ENCODE measurements at places on chromosomes 4 and X.

DNA sequence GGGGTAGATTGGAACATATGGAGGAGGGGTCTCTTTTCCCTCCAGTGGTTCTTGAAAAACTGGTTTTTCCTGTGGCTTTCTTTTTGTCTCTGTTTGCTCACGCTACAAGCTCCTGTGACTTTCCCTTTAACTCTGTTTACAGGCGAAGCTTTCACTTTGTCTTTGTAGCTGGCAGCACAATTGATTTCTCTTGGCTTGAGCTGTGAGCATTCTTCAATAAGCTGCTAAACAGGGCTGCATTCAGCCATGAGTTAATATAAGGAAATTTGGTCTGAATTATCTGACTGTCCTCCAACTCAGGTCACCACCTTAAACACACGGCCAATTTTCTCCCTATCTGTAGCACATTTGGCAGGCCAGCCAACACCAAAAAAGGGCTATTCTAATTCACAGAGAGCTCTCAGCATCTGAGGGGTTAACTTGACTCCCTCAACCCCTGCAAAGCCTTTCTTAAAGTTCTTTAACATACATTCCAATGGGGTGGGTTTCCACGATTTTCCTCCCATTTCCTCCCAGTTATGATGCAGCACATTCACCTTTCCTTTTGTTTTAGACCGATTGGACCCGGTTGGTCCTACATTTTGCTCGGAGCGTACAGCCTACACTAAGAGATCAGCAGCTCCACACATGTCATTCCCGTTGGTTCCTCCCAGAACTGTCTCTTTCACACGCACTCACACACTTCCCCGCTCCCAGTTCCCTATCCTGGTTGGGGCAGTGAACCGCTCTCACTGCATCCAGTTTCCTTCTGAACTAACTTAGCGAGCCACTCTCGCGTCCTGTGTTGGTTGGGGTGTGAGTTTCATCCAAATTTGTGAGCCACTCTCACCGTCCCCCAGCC lies 45.4 kb downstream of the UGT2A3 start:
- DNase-seq, result no peak

DNA sequence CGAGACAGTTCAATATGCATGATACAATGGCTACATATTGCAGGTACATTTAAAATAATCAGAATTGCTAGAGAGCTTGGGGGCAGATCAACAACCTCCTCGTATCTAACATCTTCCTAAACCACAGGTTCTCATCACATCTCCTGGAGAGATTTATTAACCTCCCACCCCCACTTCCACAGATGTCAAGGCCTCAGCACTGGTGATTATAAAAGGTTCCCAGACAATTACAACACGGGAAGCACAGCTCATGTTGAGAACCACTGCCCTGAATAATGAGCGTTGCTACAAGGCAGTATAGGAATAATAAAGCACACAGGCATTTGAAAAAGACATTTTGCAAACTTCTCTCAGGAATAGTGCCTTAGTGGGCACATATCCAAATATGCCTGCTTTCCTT lies 42.8 kb downstream of the ELOVL6 start:
- DNase-seq, result no peak

DNA sequence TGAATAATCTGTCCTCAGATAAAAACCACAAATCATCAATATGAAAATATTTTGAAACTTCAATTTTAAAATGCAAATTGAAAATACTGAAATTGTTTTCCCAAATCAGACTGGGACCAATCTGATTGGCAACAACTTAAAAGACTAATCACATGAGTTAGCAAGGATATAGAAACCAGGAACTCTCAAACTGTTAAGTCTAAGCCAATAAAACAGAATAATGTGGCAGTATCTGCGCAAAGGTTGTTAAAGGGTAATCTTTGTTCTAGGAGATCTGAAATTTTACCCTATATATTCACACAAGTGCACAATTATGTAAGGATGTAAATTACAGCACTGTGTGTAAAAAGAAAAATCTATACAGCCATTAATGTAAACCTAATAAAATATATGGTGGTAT lies 29.7 kb downstream of the EIF4E start:
- DNase-seq, result no peak

DNA sequence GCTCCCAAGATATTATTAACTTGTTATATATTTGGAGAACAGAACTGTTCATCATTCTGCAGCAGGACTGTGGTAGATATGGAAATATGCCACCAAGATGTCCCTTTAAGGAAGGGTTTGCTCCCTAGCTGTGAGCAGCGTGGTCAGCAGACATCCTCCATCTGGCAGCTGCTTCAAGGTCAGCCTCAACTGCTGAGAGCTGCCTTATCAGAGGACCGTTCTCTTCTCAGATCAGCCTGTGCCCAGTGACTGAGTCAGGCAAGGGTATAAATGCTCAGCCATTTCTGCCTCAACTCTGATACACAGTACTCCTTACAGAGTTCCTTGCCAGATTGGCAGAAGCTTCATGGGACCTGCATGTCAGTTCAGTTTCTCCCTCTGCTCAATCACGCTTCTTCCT lies 63.4 kb upstream of the MAGEB2 start:
- no peak for DNase-seq

GRCh38 chrX:152020888-152021287 lies 46.4 kb upstream of the GABRE start:
- no peak for DNase-seq

DNA sequence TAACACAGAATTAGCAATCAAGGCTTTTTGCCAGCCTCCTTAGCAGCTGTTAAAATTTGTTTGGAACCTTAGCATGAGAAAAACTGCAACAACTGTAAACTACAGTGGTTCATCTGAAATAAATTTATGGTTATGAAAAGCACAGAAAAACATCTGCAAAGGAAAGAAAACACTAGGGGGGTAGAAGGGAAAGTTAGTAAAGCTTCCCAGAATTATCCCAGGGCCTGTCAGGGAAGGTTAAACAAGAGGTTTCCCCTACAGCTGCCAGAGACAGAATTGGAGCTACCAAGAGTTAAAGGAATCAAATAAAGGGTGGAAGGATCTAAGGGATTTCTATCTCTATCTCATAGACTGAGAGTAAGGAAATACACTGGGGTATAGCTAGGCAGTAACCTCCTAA lies 234.7 kb upstream of the DIAPH2 start:
- no peak for DNase-seq

GRCh38 chr4:116059361-116059760 lies 945.9 kb upstream of the NDST4 start:
- DNase-seq, result no peak

GRCh38 chrX:143002206-143002605 lies 23.5 kb upstream of the SPANXN4 start:
- DNase-seq, result no peak

DNA sequence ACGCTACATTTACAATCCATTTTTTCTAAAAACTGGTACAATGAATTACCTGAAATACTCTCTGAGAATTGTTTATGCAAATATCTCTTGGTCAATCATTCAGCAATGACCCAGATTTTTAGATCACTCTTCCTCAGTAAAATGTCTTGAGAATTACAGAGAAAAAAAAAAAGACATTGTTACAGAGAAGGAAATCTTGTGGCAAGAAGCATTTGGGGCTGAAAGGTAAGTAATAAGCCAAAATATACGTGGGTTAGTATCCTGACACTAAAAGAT lies 19.6 kb upstream of the TET2 start:
- no peak for DNase-seq

DNA sequence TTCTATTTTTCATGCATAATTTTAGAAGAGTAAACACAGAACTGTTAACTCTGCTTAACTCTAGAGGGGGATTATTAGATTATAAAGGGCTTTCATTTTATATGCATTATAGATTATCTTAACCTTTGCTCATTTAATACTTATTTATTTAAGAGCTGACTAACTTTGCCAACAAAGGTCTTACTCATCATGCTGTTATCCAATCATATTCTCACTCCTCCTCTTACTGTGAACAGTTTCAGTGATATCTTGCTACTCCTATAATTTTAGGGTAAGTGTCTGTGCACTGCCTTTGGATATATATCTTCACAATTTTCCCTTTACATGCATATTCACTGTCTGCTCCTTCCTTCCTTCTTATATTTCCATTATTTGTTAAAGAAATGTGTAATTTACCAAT lies 1814.9 kb downstream of the STIM2 start:
- DNase-seq, result no peak

DNA sequence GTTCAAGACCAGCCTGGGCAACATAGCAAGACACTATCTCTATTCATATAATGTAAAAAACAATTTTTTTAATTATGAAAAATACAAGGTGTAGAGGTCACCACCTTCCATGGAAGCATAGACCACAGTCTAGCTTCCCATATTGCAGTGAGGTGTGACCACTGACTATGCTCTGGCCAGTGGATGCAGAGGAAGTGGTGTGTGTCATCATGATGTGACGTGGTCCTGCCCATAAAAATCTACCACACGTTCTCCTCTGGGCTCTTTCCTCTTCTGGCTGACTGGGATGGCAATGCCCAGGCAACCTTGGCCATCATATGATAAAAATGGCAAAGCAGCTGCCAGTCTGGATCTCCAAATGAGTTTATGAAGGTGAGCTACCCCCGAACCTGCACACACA lies 65.7 kb downstream of the RBM47 start:
- no peak for DNase-seq

- DNase-seq, result no peak
These were observed 5.0 kb downstream of the HPSE start for GRCh38 chr4:83329521-83330110.

GRCh38 chr4:89257376-89257775 lies 50.2 kb downstream of the GPRIN3 start:
- DNase-seq, result no peak

- no peak for DNase-seq
These were observed 45.0 kb upstream of the ITM2A start for GRCh38 chrX:79412166-79412565.

- no peak for DNase-seq
These were observed 308.9 kb downstream of the GLUD2 start for GRCh38 chrX:121356139-121356849.

DNA sequence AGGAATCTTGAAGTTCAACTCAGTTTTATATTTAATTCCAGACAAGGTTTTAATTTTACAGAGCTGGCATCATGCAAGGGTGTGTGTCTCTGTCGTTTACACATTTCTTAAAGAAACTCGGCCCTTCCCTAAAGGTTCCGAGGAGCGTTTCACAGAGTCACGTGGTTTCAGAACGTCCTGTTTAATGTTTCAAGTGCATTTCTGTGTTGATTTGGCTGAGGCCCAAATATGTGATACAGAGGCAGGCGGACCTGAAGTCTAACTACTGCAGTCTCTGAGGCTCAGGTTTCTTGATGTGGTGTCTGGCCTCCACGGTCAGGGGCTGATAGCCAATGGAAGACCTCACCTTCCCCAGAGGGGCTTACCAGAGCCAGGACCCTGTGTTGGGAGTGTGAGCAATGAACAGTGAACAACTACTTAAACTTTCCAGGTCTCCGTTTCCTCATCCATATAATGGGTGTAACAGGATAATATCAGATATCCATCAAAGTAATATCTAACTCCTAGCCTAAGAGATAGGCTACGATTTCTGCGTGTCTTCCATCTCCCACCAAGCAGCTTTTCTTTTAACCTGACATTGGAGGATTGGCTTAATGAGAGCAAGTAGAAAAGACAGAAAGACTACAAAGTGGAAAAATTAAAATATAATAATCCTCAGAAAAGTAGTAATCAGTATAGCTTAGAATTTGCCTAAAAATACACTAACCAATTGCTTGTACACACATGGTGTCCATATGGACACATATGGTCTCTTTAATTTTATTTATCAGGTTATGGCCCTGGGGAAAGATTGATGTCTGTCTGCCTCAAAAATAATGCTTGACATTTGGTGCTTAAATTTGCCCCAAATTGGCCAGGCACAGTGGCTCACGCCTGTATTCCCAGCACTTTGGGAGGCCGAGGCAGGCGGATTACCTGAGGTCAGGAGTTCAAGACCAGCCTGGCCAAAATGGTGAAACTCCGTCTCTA lies 50.0 kb upstream of the TRIM2 start:
- DNase-seq, result no peak

- no peak for DNase-seq
These were observed 17.7 kb upstream of the MRFAP1 start for GRCh38 chr4:6622744-6623143.

DNA sequence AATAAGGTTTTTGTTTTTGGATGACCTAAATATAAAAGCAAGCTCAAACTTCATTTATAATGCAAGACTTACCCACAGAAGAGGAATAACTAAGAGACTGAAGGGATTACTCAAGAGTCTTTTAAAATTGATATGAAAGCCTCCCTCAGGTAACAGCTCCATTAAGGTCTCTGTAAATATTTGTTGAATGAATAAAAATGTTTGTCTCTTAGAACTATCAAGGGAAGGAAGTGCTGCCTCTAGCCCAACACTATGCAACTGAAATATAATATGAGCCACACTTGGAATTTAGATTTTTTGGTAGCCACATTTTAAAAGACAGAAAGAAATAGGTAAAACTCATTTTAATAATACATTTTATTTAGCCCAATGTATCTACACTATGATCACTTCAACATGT lies 127.8 kb downstream of the SH3RF1 start:
- no peak for DNase-seq

DNA sequence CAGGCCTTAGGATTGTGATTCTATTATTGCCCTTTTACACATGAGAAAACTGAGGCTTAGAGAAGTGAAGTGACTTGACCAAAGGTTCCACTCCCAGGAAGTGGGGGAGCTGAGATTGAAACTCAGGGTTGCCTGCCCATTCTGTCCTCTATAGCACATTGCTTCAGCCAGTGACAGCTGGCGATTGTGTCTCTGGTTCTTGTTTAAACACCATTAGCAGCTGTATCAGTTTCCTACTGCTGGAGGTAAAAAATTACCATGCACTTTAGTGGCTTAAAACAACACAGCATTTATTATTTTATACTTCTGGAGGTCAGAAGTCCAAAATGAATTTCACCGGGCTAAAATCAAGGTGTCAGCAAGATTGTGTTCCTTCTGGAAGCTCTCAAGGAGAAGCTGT lies 205.8 kb upstream of the MAMLD1 start:
- DNase-seq, result no peak

GRCh38 chr4:161097821-161098220 lies 1066.0 kb downstream of the FSTL5 start:
- DNase-seq, result no peak

- DNase-seq, result no peak
These were observed 7.4 kb upstream of the ADGRG2 start for GRCh38 chrX:19129694-19130093.

GRCh38 chr4:64969081-64969480 lies 559.8 kb upstream of the TECRL start:
- no peak for DNase-seq

DNA sequence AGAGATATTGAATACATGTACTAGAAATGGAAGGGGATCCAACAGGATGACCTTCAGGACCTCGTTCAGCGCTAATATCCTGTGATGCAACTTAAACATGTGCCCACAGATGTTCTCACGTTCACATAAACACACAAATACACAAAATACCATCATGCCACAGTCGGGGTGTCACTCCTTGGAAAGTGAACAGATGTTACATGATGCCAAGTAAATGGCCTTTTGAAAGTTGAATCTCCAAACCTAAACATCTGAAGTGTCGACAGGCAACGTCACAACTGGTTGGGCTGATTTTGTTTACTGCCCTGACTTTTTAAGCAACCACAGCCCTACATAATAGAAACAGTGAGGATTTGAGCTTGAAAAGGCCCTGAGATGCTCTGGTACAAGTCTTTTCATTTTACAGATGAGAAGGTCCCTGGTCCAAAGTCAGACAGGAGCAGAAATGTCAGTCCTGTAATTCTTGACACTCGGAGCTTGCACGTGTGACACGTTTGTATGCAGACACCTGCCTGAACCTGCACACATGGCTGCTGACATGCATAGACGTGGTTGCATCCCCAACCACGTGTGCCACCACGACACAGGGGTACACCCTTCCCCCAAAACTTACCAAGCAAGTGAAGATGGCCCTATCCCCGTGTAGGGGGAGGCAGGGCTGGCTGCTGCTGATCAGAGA lies 23.5 kb upstream of the BCORL1 start:
- no peak for DNase-seq

All from frontal cortex (tissue), 4 donors.